ENCODE measurements at places on chromosomes 2 and 18. TPM values are rescaled to one million over a fixed set of nuclear protein-coding genes. Genes with fewer than 3 reads are reported as not detected.

DNA sequence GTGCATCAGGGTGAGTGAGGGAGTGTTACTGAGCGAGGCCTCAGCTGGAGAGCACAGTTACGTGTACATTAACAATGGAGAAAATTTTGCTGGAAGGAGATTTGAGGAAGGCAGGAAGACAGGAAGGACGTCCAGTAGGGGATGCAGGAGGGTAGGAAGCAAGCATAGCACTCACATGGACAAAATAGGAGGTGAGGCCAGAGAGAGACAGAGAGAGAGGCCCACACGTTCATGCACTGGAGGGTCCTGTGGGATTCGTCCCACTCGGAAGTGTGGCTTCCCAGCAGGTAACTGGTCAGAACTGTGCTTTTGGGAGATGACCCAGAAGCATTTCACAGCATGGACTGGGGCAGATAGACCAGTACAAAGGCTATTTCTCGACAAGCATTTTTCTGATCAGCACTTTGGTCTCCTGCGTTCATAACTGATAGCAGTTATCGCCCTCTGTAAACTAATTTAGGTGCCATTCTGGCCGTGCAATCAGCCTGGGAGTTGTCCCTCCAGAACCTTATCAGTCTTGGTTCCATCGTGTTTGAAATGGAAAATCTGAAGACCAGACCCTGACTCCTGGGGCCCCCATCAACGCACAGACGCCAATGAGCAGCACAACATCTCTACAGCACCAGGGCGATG lies 5.7 kb downstream of the LCT start:
- no peak for DNase-seq

DNA sequence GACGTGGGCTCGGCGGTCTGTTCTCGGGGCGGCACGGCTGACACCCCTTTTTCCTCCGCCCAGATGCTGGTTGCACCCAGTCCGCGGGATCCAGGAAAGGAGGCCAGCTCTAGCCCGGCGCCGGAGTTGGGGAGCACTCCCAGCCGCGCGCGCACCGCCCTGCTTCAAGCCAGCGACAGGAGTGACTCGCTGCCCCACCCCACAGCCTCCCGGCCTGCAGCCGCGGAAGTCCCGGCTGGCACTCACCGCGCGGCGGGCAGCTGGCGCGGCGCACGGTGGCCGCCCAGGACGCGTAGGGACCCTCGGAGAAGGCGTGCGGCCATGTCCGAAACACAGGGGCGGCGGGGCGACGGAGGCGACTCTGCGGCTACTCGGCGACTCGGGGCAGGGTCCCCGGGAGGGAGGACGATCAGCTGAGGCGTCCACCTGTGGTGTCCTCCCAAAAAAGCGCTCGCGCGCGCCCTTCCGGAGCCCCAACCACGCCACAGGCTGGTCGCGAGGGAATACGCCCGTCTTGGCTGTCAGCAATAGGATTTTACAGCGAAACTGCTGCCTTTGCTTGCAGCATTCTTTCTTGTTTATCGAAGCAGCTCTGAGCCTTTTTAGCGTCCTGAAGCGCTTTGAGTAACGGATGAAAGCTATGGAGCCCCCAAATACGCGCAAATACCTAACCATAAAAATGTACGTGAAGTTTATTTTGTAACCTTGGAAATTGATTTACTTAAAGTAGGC lies at the start of gene ACADL:
Gene ACADL, minus strand, starts transcription at position 507 of the 732 bp plus-strand sequence. Its CDS starts 184 bp downstream, at position 323.
- peak; percentile 32 for DNase-seq

- no peak for DNase-seq
Observed at GRCh38 chr2:98835831-98836385, 100.1 kb downstream of the CRACDL start.

- DNase-seq, result no peak
Observed at GRCh38 chr2:170488807-170489206, 226.3 kb upstream of the SP5 start.

GRCh38 chr2:197416268-197416667 lies 18.6 kb downstream of the SF3B1 start:
- no peak for DNase-seq

DNA sequence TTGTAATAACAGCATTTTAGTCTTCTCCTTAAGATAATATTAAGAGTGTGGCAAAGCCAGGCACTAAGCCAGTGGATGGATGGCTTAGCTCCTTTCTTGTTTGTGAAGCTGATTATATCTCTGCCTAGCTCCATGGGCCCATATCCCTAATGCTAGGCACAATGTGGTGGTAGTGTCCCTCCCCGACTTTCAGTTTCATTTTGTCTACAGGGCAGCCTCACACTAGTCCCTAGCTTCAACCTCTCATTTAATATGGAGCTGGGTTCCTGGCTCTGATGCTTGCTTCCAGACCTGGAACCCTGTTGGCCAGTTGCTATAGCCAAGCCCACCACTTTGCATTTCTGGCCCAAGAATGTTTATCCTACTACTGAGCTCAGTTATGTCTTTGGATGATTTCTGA lies 437.0 kb upstream of the MEIS1 start:
- no peak for DNase-seq

The RTP5 gene
- polyA plus RNA-seq, result not detected

DNA sequence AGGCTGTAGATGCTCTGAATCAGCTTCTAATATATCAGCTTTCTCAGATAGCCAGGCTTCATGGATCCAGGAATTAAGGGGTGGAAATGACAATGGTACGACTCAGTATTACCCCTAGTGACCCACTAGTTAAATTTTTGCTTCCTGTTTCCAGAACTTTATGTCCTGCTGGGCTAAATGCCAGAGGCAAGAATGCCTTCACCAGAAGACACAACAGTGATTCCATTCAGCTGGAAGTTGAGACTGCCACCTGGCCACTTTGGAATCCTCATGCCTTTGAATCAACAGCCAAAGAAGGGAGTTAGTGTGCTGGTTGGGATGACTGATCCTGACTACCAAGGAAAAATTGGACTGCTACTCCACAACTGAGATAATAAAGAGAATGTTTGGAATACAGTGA lies 239.1 kb downstream of the ASXL3 start:
- no peak for DNase-seq

The LIMS4 gene
- polyA plus RNA-seq, result 2.1 TPM

- DNase-seq, result peak; percentile 25
Observed at GRCh38 chr2:239157771-239158170, 243.0 kb downstream of the HDAC4 start.

DNA sequence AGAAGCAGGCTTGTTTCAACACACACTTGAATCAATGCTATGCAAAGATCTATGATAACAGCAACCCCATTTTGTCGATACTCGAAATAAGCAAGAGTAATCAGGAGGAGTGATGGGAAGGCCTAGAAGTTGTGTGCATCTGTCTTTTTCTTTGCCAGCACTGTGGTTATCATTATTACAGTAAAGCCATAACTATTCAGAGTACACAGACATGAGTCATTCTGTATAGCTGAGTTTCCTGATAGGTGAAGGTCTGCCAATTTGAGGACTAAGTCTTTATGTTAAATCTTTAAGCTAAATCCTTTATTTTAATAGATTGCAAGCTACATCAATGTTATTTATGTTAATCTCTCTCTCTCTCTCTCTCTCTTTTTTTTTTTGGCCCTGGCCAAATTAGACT lies 1344.4 kb upstream of the CELF4 start:
- DNase-seq, result no peak

GRCh38 chr2:46657042-46657504 lies 177.7 kb downstream of the TMEM247 start:
- DNase-seq, result no peak

GRCh38 chr2:12883906-12884305 lies 167.2 kb downstream of the TRIB2 start:
- DNase-seq, result no peak
